ENCODE measurements at places on chromosomes 6 and 20.

- DNase-seq, result no peak
Observed at GRCh38 chr6:89987140-89987539, 92.9 kb downstream of the GJA10 start.

GRCh38 chr6:26372308-26373144, 7.5 kb downstream of the BTN3A2 start:
- no peak for DNase-seq

DNA sequence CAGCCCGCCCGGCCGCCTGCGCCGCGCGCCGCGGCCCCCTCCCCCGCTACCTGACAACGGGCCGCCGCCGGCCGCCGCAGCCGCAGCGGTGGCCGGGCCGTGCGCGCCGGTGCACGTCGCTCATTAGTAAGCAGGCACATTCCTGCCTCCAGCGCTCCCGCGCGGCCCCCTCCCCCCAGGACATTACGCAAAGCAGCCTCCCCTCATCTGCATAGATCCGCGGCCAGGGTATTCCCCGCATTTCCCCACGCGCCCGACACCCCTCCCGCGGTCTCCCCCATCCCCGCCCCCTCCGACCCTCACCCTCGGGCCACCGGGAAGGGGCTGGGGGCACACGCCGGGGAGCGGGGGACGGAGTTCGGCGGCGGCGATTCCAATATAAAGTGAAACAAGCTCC, at the start of gene HIVEP2:
TSS of gene HIVEP2 (minus strand) at position 128 of the 397 bp plus-strand sequence. CDS start 170,438 bp downstream, outside the sequence.
- DNase-seq, result peak; percentile 95

GRCh38 chr20:46188866-46189541, 70.9 kb downstream of the CD40 start:
- no peak for DNase-seq

- DNase-seq, result no peak
Observed at GRCh38 chr6:131357501-131357900, 215.5 kb upstream of the ARG1 start.

- DNase-seq, result no peak
Observed at GRCh38 chr6:158924499-158925455, 75.2 kb downstream of the RSPH3 start.

GRCh38 chr20:59620860-59621505, 16.6 kb downstream of the PHACTR3 start:
- no peak for DNase-seq

- DNase-seq, result no peak
Observed at GRCh38 chr6:141337191-141337590, 795.5 kb upstream of the GJE1 start.

DNA sequence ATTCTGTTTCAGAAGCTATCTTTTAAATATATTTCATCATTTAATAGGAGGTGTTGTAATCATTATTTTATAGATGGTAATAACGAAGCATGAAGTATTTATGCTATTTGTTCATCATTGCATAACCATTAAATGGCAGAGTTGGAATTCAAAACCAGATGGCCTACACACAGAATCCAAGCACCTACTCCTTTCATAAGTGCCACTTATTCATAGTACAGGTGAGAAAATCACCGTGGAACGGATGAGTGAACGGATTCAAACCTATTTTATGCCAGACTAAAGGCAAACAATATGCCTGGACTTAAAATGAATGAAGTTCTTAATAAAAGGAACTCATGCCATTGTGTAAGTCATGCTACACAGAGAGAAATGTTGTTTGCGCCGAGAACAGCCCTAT, 397.9 kb upstream of the ADGRB3 start:
- no peak for DNase-seq

- no peak for DNase-seq
Observed at GRCh38 chr6:106759112-106759511, 129.7 kb downstream of the QRSL1 start.

GRCh38 chr20:14064921-14065320, 69.6 kb downstream of the MACROD2 start:
- no peak for DNase-seq

GRCh38 chr6:3346476-3346875, 87.7 kb downstream of the PSMG4 start:
- no peak for DNase-seq

DNA sequence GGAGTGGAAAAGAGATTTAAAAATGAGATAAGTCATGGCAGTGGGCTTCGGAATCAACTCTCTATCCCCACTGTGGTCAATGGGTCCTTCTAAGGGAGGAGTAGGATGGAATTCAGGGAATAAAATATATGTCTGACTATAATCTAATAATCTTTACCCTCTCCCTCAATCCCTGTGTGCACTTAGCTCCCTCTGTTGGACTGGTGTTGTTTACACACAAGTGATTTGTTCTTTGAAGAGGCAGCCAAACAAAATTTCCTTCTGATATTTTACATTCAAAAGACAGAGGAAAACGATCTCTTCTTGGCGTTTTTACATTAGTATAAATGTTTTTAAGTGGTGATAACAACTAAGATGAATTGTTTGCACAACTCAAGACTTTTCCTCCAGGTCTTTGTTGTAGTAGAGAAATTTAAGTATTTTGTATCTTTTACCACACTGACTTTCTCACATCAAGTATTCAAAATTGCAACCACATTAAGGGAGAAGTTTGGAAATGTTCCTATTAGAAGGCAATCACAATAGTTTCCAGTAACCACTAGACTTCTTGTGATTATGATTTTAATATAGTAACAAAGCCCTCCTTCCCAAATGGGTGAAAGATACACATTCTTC, 317.8 kb downstream of the CENPW start:
- DNase-seq, result no peak

DNA sequence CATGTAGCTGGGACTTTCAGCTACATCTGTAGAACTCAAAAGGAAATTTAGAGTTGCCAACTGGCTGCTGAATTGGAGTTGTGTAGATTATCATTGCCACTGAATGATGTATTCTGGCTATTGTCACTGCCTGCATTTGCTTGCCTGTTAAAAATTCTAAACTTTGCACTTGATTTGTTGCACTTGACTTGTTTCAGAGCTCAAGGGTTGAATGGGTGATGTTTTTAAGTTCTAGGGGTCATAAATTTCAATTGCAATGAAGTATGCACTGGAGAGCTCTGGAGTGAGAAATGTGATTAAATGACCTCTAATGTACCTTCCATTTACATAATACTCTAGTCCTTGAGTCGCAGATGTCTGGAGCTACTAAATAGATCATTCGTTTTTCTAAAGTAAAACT, 102.4 kb downstream of the TNFRSF21 start:
- DNase-seq, result no peak

GRCh38 chr20:62770111-62770910, 26.0 kb upstream of the MRGBP start:
- DNase-seq, result no peak

- no peak for DNase-seq
Observed at GRCh38 chr6:92708270-92708669, 711.1 kb downstream of the EPHA7 start.

GRCh38 chr6:52641826-52642225, 29.1 kb upstream of the TMEM14A start:
- DNase-seq, result no peak

DNA sequence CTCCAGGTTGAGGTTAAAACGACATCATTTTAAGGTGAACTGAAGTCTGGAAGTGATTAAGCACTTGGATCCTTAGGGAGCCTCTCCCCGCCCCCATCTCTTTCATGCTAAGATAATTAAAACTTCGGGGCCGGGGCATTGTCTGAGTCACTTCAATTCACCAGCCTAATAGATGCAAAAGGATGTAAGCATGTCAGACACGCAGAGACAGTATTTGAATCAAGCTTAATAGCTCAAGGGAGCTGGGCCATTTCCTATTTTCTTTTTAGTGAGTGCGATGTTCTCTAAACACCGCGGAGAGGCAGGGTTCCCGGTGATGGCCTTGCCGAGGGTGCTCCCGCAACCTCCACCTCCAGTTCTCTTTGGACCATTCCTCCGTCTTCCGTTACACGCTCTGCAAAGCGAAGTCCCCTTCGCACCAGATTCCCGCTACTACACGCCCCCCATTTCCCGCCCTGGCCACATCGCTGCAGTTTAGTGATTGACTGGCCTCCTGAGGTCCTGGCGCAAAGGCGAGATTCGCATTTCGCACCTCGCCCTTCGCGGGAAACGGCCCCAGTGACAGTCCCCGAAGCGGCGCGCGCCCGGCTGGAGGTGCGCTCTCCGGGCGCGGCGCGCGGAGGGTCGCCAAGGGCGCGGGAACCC, 516 bp upstream of the IRF4 start:
- DNase-seq, result no peak

DNA sequence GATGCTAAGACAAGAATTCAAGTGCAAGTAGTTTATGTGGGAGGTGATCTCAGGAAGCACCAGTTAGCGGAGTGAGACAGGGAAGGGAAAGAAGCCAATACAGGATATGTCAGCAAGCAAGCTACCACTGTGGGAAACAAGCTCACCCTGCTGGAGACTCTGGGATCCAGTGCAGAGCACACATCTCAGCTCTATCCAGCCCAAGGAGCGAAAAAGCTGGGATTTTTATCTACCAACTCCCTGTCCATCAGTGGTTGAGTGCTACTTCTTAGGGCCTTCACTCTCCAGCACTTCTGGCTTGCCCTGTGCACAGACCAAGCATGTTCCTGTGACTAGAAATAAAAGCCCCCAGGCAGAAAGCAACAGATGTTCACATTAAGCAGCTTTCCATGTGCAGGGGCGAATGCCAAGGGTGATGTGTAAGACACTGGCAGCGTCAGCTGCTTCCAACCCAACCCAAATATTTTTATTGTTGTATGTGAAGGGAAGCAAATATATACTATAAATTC, 10.8 kb upstream of the RNF24 start:
- DNase-seq, result no peak

GRCh38 chr20:40521962-40522361, 167.1 kb downstream of the MAFB start:
- no peak for DNase-seq

DNA sequence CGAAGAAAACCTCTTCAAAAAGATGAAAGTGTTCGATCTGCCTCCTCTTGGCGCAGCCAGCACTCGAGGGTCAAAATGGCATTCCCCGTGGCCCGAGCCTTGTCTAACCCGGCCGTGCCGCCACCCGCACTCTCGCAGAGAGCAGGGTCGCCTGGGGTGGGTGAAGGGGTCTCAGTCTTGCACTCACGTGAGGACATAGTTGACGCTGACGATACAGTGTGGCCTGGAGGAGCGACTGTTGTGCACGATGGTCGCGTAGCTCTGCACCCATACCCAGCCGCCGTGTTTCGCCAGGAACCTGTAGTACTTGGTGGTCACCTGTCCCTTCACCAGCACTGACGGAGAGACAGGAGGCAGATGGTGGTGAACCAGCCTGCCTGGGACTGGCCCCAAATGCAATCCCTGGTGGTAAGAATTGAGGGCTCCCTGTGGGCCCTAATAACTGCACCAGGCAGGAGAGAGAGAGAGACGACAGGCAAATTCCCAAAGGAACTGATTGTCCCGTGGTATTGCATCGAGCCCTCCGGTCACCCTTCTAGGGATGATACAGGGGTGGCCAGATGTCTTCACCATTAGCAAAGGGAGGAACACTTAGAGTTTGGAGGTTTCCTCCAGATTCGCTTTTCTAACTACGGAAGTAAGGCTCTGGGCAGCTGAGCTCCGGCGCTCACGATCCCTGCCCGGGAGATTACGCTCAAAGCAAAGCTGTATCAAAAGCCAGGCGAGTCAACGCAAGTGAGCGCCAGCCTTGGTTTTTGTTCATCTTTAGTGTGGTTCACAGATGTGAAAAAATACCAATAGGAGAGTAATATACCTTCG, 17.4 kb downstream of the SIM1 start:
- no peak for DNase-seq

DNA sequence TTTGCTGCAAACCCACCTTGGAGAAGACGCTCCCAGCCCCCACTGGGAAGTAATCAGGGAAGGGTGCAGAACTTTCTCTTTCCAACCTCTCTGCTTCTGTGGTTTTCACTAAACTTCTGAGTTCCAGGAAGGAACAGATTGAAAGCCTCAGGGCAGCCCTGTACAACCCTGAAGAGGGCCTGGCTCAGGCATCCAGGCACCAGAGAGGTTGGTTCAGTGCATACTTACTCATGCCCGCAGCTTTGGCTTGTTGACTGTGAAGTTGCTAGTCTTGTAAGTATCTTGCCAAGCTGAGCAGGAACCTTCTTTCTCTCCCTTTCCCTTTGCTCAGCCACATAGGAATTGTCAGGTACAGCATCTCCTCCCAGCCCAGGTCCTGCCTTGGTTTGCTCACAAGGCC, 272.2 kb upstream of the FOXQ1 start:
- DNase-seq, result no peak

DNA sequence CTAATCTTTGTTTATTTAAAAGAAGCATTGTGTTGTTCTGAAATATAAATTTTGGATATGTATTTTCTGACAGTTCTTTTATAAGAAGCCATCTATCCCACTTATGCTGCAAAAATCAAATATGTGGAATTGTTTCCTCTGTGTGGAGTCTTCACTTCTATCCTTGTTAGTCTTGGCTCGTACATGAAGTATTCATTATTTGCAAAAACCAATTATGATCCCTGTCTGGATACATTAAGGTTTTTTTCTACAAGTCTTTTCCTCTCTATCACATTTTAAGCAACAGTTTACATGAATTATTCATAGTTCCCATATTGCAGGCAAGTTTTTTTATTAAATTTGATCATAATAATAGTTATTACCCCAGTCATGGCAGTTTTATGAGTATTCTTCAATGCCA, 490.8 kb upstream of the GJE1 start:
- DNase-seq, result no peak

DNA sequence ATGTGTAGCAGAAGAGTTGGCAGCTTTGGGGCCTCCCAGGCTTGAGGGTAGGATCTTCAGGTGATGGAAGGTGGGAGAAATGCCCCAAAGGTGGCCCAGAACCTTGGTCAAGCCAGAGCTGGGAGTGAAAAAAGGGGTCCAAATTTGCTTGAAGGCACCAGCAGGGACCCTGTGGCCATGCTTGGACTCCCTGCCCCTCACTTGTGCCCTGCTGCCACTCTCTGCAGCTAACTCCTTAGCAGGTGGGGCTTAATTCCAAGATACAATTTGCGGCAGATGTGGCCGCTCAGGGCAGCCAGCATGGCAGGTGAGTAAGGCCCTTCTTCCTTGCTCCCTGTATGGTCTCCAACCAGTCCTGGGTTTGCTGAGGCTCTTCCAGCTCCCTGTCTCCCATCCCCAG, 285.0 kb upstream of the RNF24 start:
- DNase-seq, result no peak
